Caco-2 (cell line): ENCODE measurements at places on chromosomes 1 and 21.
A peak's percentile ranks its signal among the peaks of the same experiment; 100 is the strongest.

GRCh38 chr21:42706765-42707164 lies 53.3 kb downstream of the PDE9A start:
- no peak for DNase-seq

GRCh38 chr21:41925767-41926116 lies 28.1 kb downstream of the C2CD2 start:
- no peak for DNase-seq

GRCh38 chr1:106814418-106814817 lies 242.1 kb upstream of the PRMT6 start:
- DNase-seq: no peak

GRCh38 chr21:42007356-42007940 lies 2.7 kb downstream of the ZBTB21 start:
- no peak for DNase-seq

GRCh38 chr1:9838946-9839345 lies 15.2 kb upstream of the CLSTN1 start:
- DNase-seq: no peak

- DNase-seq: peak; percentile 56
These were observed 9.9 kb upstream of the COG2 start for GRCh38 chr1:230632273-230632873.

DNA sequence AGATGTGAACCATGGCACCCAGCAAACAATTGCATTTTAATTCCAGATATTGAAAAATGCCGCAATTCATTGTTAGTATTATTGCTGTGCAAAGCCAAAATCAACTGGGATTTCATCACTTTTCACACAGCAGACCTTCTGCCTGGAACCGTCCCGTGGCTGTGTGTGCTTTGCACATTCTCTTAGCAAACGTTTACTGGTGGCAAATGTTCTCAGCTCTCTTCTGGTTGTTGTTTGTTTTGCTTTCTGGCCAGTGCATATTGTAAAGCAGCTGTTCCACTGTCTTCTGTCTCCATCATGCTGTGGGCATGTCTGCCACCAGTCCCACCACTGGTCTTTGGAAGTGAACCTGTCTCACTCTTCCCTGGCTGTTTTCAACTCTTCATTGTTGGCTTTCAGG lies 19.8 kb upstream of the TTLL10 start:
- DNase-seq: no peak

DNA sequence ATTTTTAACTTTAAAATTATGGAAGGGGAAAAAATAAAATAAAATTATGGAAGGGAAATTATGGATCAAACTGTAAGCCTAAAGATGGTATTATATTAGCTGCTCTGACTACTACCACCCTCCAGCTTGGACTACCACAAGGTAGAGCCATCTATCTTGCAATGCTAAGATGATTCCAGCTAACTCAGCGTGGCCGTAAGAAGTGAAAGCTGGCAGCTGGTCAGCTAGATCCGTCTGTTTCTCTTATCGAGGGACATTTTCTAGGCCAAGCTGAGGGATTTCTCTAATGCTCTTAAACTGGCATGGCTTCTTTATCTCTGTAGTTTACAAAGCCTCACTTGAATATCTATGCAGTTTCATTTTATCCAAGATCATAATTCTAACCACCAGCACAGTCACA lies 31.5 kb downstream of the LYST start:
- no peak for DNase-seq

DNA sequence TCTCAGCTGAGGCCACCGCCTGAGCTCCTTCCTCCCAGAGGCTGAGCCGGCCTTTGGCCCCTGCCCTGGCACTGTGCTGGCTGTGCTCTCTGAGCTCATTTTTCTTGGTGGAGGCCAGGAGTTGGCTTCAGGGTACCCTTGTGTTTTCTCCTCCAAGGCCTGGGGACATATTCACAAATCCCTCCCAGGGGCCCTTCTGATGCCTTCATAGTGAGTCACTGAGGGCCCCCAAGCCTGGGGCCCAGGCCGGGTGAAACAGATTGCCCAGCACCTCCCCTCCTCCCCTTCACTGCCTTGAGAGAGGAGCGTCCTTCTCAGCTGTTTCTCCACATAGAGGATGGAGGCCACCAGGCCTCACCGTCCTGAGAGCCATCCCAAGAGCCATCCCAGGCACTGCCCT lies 105.8 kb downstream of the SIK1 start:
- peak; percentile 56 for DNase-seq

DNA sequence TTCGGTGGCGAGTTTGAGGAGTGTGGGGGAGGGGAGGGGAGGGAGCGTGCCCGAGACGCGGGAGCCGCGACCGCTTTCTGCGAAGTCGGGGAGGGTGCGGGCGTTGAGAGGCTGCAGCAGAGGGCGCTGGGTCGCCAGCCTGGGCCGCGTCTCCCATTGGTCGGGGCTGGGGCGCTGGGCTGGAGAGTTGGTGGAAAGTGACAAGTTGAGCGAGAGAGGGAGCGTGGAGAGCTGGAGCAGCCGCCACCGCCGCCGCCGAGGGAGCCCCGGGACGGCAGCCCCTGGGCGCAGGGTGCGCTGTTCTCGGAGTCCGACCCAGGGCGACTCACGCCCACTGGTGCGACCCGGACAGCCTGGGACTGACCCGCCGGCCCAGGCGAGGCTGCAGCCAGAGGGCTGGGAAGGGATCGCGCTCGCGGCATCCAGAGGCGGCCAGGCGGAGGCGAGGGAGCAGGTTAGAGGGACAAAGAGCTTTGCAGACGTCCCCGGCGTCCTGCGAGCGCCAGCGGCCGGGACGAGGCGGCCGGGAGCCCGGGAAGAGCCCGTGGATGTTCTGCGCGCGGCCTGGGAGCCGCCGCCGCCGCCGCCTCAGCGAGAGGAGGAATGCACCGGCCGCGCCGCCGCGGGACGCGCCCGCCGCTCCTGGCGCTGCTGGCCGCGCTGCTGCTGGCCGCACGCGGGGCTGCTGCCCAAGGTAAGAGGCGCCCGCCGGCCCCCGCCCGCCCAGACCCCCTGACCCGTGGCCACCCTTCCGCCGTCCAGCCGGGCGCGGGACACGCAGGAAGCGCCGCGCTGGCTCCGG lies at the start of gene ROR1:
TSS of gene ROR1 (plus strand) at position 203 of the 802 bp plus-strand sequence.
- DNase-seq: peak; percentile 90

DNA sequence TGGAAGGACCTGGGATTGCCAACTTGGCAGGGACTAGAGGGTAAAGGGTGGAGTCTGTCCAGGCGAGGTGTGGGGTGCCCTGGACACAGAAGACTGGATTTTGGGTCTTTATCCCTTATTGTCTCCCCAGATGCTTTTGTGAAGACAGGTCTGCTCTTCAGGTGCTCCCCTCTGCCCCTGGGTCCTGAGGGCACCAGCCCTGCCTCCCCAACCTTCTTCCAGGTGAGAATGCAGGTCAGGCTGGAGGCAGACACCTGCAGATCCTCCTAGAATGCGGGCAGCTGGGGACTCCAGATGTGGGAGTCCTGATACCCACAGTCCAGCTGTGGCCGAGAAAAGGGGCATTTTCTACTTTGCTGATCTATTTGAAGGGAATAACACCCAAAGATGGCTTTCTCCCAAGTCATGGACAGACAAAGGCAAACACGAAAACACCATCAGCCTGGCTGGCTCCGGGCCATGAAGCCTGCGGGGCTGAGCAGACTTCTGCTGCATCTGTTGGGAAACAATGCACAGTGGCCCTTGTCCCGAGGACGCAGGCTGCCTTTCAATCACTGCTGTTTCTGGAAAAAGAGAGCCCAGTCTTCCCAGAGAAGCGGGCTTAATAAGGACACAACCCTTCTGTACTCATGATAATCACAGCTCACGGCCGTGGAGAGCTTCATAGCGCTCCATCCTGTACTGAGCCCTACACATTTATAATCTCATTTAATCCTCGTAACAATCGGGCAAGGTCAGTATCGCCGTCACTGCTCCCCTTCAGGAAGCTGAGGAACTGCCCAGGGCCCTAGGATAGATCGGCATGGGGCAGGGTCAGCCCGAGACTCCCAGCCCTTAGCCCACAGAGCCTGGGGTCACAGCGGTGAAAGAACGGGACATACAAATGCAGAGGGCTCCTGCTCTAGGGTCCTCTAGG lies 62.0 kb upstream of the ABCG1 start:
- DNase-seq: no peak

DNA sequence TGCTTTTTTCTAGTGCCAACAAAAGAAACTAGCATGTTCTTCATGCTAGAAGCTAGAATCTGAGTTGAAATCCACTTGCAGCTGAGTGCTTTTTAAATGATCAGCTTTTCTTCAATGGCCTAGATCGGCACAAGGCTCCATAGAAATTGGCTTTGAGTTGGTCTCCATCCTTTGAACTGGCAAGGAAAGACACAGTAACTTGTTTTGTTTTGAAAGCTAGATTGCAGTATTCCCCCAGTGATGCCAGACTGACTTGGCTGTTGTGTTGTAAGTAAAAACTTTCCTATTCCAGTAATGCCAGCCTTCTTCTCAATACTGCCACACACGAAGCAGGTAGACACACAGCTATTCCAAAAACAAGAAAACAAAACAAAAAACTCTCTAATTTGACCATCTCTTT lies 139.1 kb downstream of the FMN2 start:
- DNase-seq: no peak
